ENCODE measurements at places on chromosomes 6 and 20.

GRCh38 chr6:2782825-2783187 is 17.6 kb downstream of the WRNIP1 start:
- DNase-seq, result no peak

GRCh38 chr20:50995506-50995905 is 27.4 kb downstream of the KCNG1 start:
- no peak for DNase-seq

DNA sequence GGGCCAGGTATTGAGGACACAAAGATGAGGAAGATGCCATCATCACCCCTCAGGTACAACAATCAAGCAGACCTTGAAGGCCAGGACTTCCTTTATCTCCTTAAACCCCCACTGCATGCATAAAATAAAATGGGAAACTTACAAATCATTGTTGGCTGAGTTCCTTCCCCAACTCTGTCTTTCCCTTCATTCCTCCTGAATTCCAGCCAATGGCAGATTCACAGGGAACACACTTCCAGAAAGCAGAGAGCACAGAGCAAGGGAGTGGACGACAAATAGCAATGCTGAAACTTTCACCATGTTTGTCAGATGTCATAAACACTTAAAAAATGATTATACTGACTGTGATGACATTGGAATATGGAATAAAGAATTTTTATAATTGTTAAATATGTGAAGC is 37.3 kb upstream of the NXT1 start:
- DNase-seq, result no peak

DNA sequence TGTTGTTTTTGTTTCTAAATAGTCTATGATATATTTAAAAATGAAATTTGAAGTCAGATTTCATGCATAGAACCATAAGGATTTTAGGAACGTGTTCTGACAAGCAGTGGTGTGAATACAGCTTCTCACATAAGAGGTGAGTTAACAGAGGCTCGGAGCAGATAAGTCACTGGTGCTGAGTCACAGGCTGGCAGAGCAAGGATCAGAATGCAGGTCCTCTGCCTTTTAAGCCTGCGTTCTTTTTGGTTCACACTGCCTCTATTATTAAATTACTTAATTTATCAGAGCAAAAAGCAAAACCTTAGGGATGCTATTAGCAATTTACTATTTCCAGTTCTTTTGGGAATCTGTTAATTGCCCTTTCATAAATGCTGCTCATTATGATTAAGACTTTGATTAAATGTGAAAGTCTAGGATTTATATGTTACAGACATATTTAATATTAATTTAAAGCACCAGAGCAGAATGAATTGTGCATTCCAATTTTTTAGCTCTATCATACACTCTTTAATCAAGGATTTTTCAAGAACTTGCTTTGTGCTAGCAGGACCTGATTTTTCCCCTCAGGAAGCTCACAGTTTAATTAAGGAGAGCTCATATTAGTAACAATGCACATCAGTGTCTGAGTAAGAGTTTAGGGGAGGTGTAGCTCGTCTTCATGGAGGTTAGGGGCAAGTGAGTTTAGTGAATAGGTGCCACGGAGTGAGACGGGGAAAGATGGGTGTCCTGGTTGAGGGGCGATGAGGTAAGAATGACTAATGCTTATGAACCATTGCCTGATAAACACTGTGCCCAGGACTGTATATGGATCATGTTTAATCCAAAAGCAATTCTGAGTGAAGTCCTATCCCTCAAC is 212.7 kb upstream of the AGPAT4 start:
- DNase-seq, result no peak

DNA sequence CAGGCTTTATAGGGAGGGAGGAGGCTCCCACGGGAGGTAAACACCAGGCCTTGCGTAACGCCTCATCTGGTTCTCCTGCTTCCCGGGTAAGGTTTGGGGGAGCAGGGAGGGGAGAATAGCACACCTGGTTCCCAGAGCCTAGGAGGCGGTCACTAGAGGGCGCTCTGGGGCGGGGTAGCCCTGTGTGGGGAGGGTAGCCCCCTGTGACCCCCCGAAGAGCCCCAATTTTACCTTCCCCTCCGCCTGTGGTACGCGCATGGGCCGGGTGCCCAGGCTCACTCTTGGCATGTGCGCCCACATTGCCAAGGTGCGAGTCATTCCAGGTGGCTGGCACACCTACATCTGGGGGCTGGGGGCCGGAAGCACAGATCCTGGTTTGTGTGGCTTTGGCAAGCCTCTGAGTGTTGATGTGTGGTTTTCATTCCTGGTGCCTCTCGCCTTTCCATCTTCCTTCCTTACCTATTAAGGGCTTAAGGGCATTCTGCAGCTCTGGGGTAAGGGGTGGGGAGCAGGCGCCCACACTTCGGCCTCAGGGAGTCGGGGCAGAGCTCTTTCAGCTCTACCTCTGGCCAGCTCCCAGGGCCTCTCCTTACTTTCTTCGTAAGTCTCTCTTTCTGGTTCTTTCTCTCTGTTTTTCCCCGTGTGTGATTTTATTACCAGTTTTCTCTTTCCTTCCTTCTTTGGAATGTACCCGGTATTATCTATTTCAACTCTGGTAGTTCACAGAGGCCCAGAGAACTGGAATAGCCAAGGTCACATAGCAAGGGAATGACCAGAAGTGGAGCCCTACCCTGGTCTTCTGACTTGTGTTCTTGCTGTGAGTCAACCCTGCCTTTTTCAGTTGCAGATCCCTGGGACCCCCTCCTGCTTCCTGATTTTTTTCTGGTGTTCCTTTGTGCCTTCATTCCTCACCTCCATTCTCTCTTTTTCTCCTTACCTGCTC is 492 bp upstream of the RNF39 start:
- no peak for DNase-seq

DNA sequence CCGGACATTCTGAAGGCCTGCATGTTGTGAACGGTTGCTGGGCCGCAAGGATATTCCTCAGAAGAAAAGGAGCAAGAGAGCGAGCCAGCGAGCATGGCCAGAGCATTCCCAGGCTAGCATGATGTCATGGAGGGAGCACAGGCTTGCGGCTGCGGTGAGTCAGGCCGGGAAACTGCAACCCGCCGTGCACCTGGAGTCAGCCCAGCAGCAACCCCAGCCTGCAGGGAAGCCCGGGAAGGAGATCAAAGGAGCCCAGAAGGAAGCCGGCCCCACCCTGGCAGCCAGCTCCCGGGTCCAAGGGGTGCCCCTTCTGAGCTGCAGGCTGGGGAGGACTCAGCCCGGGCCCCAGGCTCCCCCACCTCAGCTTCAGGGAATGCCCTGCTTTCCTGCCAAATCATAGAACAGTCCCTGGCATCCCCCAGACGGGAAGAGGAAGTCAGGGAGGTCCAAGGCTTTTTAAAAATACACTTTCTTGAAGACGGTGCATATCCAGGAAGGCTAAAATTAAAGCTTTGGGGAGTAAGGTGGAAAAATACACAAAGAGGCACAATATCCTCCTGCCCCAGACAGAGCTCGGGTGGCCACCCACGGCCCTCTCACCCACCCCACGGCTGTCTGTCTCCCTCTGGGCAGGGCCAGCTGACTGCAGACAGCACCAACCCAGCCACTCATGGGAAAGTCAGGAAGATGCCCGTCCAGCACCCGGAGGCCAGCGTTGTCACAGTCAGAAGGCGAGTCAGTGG is 53.7 kb downstream of the BMP7 start:
- DNase-seq, result no peak

DNA sequence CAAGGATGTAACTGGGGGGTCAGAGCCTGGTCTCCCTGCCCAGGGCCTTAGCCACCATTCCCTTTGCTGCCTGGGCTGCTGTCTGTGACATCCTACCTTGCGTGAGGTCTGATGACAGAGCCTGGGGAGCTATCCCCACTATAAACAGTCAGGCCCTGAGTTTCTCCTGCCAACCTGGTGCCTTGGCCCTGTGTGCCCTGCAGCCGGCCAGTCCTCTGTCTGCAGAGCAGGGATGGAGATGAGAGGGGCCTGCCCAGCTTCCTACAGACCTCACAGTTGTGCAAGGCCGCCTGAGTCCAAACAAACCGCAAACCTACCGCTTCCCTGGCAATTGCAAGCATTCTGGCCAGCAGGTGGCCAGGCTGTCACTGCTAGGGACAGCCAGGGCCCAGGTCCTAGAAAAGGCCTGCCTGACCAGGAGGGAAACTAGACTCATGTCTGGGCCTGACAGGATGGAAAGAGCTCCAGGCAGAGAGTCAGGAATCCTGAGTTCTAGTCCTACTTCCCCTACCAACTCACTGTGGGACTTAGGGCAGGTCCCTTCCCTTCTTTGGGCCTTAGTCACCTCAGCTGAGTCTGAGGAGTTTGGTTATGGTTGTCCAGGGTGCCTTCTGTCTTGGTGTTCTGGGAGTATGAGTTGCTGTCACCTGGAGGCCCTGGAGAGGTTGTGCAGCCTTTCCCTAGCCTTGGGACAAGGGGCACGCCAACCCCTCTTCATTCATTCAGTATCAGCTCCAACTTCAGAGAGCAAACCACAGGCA is 86.2 kb downstream of the VEGFA start:
- DNase-seq, result no peak

DNA sequence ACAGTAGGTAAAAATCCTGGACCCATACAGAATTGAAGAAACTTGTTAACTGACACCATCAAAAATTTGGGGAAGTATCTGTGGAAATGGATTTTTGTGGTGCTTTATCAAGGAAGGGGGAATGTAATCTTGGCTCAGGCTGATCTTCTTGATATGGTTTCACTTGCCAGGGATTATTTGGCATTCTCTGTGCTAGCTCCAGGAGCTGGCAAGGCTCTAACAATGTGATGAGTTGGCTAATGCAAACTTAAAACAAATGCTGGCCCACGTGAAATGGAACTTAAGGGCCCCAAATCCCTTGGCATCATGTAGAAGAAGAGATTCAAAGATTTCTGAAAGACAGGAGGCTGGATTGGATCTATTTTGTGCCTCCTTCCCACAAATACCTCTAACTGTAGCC is 13.1 kb downstream of the KCNS1 start:
- DNase-seq, result no peak

DNA sequence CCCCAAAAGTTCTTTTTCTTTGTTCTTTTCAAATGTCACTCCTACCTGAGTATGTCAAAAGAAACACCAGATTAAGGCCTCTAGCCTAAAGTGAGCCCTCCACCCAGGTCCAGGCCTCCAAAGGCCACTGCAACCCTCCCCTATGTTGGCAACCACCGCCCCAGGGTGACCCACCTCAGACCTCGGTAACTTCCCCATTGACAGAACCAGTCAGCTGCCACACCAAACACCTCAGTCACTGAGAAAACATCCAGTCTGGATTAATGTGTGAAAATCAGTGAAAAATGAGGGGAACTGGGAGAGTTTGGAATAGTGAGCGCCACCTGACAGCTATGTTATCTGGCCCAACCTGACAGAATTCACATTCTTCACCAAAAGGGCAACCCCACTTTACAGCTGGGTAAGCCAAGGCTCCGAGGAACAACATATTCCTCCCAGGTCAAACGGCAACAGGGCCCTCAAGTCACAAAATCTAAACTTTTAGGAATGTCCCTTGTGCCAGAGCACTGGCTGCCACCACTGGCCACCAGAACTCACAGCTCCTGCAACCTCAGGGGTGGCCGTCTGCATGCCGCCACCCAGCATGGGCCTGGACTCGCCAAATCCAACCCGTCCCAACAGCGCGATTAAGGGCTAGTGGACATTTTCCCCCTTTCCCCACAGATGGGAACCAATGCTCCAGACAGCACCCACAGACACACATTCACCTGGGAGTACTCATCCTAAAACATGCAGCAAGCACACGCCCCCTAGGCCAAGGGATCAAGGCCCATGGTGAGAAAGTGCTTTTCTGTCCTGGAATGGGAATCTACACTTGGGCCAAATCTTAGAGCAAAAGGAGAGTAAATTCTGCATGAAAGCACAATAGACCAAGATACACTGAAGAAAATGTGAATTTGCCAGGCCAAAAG is 4.8 kb downstream of the TAF4 start:
- no peak for DNase-seq

DNA sequence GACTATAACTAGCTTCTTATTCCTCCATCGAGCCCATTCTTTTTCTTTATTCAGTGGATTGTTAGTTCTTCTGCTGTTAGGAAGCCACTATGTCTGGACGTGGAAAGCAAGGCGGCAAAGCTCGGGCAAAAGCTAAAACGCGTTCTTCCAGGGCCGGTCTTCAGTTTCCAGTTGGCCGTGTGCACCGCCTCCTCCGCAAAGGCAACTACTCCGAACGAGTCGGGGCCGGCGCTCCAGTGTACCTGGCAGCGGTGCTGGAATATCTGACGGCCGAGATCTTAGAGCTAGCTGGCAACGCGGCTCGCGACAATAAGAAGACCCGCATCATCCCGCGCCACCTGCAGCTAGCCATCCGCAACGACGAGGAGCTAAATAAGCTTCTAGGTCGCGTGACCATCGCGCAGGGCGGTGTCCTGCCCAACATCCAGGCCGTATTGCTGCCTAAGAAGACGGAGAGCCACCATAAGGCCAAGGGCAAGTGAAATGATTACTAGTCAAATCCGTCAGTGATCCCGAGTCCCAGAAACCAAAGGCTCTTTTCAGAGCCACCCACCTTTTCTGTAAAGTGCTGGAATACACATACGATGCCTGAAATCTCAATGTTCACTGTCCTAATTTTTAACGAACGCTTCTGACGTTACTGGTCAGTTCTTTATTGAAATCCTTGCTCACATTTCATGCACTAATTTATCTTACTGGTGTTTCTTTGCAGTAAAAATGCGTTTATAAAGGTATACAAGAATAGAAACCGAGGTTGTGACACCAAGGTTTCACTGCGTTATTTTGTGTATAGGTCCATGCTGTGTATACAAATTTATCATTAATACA is 129.9 kb downstream of the HFE start:
- no peak for DNase-seq

GRCh38 chr6:34041385-34041784 is 104.5 kb downstream of the GRM4 start:
- no peak for DNase-seq

- no peak for DNase-seq
Measured at GRCh38 chr6:91442342-91442741, 855.5 kb upstream of the MAP3K7 start.

- DNase-seq, result no peak
Measured at GRCh38 chr20:48293671-48294070, 508.4 kb upstream of the SULF2 start.

DNA sequence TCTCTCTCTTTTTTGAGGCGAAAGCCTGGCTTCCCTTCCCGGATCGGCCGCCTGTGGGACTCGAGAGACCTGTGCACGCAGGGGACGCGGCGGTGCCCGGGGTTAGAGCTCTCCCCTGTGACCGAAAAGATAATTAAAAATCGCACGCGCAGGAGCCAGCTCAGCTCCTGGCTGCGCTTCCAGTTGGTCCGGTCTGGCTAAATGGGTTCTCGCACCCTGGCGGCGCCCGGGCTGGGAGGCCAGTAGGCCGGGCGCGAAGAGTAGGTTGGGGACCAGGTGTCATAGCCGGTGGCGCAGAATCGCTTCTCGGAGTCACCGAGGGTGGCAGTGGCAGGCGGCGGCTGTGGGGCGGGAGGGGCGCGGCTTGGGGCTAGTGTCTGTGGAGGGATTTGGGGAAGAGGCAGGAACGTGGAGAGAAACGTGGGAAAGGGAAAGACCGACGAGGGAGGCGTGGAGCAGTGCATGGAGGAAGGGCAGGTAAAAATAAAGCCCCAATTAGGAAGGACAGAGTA is 41.9 kb upstream of the SUPT3H start:
- DNase-seq, result no peak

DNA sequence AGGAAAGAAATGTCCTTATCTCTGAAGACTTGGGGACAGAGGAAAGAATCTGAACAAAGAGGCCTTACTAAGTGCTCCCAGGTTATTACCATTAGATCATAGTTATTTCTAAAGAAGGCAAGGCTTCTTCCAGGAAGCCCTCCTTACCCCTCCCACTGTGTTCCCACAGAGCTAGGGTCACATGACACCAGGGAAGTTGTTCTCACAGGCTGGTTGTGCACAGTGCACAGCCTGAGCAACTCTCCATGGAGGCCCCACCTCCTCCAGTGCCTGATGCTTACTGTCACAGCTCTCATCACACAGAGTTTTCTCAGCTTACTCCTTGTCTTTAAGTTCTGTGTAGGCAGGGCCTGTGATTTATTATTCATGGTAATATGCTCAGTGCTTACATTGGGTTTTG is 68.9 kb upstream of the SCGN start:
- DNase-seq, result no peak
